ENCODE measurements at places on chromosomes 5 and 9. TPM values are rescaled to one million over a fixed set of nuclear protein-coding genes. Genes with fewer than 3 reads are reported as not detected.
A peak's percentile ranks its signal among the peaks of the same experiment; 100 is the strongest.

DNA sequence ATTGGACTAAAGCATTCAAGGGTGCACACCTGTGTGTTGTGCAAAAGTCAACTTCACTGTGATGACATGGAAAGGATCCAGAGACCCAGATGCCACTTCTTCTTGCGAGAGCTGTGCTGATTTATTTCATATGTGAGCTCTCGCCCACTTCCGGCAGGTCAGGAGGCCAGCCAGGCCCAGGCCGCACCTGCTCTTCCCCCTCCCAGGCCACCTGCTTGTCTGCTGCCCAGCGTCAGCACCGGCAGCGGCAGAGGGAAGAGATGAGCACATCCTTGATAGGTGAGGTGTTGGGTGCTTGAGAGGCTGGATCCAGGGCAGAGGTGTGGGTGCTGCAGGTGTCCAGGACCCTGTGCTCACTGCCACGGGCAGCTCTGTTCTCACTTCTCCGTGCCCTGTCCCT is 242.9 kb downstream of the FANCC start:
- H3K27ac ChIP-seq: no peak overlapping the region
- no peaks in the 10 kb centered on the region for H3K27me3 ChIP-seq
- no peaks in the 10 kb centered on the region for H3K4me1 ChIP-seq
- DNase-seq: no peak
- H3K4me3 ChIP-seq: no peak overlapping the region

DNA sequence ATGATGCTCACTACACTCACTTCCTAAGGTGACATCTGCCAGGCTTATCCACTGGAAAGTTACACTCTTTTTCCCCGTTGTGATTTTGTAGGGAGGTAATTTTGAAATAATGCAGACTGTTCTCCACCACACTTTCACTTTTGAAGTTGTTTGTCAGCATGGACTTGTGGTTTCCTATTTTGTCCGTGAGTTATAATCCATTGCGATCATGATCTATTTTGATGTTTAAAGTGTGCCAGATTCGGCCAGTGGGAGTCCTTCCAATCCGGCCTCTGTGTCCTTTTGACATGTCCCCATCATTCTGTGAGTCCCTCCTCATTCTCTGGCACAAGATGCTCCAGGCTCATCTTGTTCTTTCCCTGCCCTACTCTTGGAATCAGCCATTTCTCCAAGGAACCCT is 211.3 kb upstream of the KLF4 start:
- H3K36me3 ChIP-seq: no peaks in the 10 kb centered on the region
- DNase-seq: no peak
- no peaks in the 10 kb centered on the region for H3K27me3 ChIP-seq
- H3K4me1 ChIP-seq: no peaks in the 10 kb centered on the region
- no peak overlapping the region for H3K4me3 ChIP-seq
- no peak overlapping the region for H3K27ac ChIP-seq

DNA sequence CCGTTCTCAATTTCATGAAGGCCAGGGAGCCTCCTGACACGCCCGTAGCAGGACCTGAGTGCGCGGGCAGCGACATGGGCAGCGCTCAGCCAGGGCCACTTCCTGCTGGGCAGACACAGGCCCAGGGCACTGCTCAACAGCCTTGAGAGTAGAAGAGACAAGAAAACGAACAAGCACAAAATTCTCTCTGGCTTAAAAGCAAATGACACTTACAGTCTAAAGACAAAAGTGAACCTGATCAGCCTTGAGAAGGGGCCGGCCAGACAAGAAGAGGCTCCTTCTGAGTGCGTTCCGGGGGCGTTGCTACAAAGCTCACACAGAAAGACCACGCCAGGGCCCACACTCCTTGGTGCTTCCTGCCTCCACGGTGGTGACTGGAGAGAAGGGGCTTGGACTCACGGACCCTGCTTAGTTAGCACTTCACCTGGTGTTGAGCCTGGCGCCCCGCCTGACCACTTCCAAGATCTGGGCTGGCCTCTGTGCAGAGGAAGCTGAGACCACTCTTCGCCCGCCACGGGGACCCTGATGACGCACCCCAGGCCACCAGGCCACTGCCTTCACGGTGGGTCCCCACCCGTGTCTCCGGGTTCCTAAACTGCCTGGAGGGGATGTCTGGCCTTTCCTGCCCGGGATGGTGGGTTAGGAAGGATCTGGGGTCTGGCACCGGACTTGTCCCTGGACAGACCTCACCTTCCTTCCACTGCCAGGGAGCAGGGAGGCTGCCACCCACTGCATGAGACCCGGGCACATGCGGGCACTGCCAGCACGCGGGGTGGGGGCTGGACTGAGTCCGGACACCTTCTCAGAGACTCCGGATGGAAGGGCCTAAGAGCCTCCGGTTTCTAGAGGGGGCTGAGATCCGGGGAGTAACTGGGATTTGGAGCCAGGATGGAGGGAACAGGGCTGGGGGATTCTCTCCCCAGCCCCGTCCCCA is 1.3 kb downstream of the SLC12A7 start:
- H3K4me1 ChIP-seq: peaks cover 21% of the 10 kb centered on the region
- DNase-seq: no peak
- peak overlapping the region; percentile 61 for H3K4me3 ChIP-seq
- no peak overlapping the region for H3K27ac ChIP-seq
- H3K27me3 ChIP-seq: peaks cover 18% of the 10 kb centered on the region

DNA sequence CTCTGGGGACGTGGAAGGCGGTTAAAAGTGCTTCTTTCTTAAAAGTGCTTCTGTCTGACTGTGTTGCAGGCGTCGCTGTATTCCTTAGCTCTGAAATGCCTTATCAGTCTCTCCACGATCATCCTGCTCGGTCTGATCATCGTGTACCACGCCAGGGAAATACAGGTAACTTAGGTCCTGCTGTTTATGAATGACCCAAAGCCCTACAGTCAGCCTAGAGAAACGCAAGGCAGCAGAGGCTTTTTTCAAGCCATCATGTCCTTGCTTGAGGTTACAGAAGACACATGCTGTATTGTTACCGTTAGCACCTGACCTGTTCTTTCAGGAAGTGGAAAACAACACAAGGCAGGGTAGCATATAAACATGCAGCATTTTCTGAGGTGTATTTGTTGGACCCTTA is 2.0 kb downstream of the KCNN2 start:
- peaks cover 50% of the 10 kb centered on the region for H3K27me3 ChIP-seq
- H3K4me3 ChIP-seq: no peak overlapping the region

GRCh38 chr5:112064271-112064701 is 307.3 kb upstream of the NREP start:
- H3K36me3 ChIP-seq: no peaks in the 10 kb centered on the region
- H3K27me3 ChIP-seq: peaks cover 6% of the 10 kb centered on the region
- no peak overlapping the region for H3K27ac ChIP-seq
- DNase-seq: no peak
- no peak overlapping the region for H3K4me3 ChIP-seq

GRCh38 chr5:176450077-176450476 is 1.9 kb downstream of the FAF2 start:
- DNase-seq: no peak
- H3K4me1 ChIP-seq: peaks cover 37% of the 10 kb centered on the region
- H3K27me3 ChIP-seq: peaks cover 2% of the 10 kb centered on the region

DNA sequence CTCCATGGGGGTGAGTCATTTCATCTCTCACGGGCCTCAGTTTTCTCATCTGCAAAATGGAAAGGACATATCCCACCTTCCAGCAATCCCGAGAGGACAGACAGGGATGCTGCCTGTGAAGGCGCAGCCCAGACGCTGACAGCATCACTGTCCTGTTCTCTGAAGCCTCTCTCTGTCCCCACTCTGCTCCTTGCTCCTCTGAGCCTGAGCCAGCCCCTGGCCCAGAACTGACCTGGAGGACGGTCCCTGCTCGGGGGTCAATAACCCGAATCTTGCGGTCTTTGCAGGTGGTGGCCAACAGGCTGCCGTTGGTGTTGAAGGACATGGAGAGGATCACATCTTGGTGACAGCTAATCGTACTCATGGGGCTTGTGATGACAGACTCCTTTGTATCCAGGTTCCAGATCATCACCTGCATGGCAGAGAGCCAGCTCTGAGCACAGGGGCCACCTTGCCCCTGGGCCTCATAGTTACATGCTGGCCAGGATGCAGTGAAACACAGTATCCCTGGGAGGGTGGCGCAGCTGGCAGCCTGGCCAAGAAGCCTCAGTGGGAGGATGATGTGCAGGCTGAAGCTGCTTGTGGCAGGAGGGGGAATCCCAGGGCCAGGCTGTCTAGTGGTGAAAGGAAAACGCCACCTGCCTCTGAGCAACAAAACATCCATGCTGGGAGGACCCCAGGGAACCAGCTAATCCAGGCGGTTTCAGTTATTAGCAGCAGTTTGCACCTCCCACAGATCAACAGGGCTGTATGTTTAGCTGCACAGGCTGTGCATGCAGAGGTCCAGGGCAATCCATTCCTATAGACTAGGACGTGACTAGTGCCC is 14.0 kb upstream of the TRIM14 start:
- no peaks in the 10 kb centered on the region for H3K36me3 ChIP-seq
- H3K4me1 ChIP-seq: peaks cover 17% of the 10 kb centered on the region
- no peak overlapping the region for H3K27ac ChIP-seq
- H3K4me3 ChIP-seq: no peak overlapping the region

PPP2R2B gene
- 6.7 TPM for total RNA-seq

- no peak overlapping the region for H3K27ac ChIP-seq
- H3K4me1 ChIP-seq: no peaks in the 10 kb centered on the region
- H3K36me3 ChIP-seq: no peaks in the 10 kb centered on the region
Observed at GRCh38 chr5:136892000-136892399, 526.7 kb upstream of the TRPC7 start.

DNA sequence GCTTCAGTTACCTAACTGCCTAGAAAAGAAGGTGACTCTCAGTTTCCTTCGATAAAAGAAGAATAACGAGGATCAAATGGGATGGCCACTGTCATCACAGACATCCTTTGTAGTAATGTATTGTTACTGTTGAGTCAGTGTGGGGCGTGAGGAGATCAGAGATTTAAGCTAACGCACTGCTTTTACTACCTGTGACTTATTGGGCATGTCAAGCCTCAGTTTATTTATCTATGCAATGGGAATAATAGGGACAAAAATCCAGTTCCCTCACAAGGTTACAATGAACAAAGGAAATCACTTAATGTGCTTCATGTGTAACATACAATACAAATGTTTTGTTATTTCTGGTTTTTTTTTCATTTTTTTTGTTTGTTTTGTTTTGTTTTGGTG is 255 bp upstream of the TRPM6 start:
- H3K4me1 ChIP-seq: peaks cover 8% of the 10 kb centered on the region
- peak overlapping the region; percentile 60 for H3K4me3 ChIP-seq
- H3K27me3 ChIP-seq: peaks cover 54% of the 10 kb centered on the region

DNA sequence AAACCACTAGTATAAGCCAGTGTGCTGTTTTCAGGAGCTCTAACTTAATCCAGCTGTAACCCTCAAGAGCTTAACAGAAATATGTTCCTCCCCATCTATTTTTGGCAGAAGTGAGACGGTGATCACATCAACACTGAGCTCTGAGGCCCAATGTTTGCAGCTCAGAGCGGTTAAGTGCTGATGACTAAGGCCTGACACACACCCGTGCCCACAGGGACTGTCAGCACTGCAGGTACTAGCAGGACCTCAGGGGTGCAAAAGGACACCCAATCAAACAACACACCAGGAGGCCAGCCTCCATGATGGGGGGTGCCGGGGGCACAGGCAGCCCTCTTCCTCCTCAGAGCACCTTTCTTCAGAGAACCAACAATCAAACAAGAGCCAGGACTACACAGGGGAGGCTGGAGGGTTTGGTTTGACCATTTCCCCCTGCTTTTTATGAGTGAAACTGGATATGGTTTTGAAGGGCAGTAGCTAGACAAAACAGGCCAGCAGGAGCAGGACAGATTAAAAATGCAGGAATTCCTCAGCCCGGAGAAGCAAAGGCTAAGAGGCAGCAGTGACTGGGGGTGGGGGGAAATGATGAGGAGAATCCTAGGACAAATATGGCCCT is 61.3 kb downstream of the RAPGEF1 start:
- no peaks in the 10 kb centered on the region for H3K27me3 ChIP-seq
- peaks cover 15% of the 10 kb centered on the region for H3K36me3 ChIP-seq
- DNase-seq: peak; percentile 95
- peak overlapping the region; percentile 99 for H3K27ac ChIP-seq
- H3K4me1 ChIP-seq: peaks cover 77% of the 10 kb centered on the region
